Activated naive CD4-positive, alpha-beta T cell (primary cell): ENCODE measurements at places on chromosomes 3 and 15.

GRCh38 chr3:16884084-16884747 is 539 bp upstream of the PLCL2 start:
- DNase-seq, result peak; percentile 30

GRCh38 chr3:20810555-20810954 is 624.5 kb upstream of the SGO1 start:
- DNase-seq, result no peak

DNA sequence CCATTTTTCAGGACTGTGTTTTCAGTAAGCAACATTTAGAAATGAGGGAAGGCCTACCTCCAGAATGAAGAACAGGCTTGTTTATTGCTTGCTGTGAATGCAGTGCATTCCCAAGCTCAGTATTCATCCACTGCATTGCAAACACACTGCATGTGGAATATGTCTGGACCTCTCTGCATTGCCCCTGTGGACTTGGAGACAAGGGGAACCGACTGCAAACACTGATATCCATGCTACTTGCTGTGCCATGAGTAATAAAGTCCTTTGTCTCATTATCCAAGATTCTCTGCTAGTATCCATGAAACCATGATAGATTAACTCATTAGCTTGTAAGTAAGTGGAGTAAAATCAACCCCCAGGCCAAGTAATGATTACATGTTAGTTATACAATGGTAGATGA is 301.2 kb upstream of the NR2E3 start:
- no peak for DNase-seq

DNA sequence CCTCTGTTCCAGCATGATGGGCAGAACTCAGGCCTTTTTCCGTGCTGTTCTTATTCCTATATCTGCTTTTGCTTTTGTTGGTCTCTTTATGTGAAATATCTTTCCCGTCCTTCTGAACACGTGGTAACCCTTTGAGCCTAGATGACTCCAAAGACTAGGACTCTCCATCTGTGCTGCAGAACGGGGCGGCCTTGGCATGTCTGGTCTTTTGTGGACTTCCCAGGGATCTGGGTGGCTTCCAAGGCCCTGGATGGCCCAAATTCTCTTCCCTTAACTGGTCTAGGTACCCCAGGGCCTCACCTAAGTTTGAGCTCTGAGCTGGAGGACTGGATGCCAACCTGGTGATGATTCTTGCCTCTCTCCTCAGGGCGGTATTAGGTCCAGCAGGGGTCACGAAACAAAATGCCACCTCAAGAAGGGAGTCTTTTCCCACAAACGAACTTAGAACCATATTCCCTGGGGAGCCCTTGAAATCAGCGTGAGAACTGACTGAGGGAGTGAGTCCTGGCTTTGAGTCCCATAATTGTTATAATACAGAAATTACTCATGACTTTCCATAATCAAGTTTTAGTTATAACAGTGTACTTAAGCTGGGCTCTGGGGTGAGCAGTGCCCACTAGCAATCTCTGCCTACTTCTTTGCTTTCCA is 13.8 kb downstream of the TLNRD1 start:
- DNase-seq, result no peak

- DNase-seq, result no peak
These were observed 59.7 kb upstream of the MINAR1 start for GRCh38 chr15:79372428-79372827.

GRCh38 chr3:194279701-194280360 is 71.3 kb downstream of the CPN2 start:
- DNase-seq, result no peak

- no peak for DNase-seq
These were observed 29.1 kb downstream of the ANKRD28 start for GRCh38 chr3:15768421-15769255.

DNA sequence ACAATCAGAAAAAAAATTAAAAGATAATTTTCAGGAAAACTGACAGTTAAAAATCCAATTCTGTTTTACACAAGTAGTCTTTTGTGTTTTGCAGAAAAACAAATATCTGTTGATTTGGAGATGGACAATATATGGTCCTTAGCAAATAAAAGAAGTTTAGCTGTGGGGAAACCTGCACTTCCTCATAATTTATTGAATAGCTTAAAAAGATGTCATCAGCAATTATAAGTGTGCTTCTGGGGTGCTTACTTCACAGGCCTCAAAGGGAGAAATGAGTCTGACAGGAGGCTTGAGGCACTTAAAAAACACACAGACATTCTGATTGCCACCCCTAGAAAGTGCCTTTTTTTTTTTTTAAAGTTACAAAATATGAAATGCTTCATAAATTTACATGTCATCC is 31.6 kb upstream of the CERS3 start:
- no peak for DNase-seq

DNA sequence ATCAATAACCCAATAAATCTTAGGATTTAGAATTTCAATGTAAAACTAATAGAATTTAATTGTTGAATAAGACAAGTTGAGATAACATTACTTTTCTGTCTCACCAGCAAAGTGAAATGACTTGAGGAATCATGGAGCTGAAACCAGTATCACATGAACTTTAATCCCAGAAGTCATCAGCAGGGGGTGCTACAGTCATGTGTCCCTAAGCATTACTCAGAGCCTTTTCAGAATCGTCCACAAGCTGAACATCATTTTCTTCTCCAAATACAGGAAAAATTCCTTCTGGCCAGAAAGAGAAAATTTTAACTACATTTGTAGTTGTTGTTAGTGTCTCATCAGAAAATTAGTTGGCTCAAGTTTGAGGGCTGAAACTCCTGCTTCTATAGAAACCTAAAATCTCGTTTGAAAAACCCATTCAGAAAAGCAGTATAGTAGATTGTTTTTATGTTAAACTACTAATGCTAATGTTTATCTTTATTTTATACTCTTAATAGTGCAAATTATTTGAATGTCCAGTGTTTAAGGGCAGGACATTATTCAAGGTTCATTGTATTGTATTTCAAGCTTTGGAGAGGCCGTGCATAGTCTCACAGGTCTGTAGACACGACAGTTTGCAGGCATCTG is 384.1 kb downstream of the PLOD2 start:
- DNase-seq, result no peak

- no peak for DNase-seq
These were observed 114.4 kb downstream of the RYR3 start for GRCh38 chr15:33425142-33425541.

- DNase-seq, result no peak
These were observed 45.9 kb upstream of the THUMPD3 start for GRCh38 chr3:9316881-9317361.

- DNase-seq, result no peak
These were observed 1.4 kb upstream of the CIDEC start for GRCh38 chr3:9881441-9881840.

DNA sequence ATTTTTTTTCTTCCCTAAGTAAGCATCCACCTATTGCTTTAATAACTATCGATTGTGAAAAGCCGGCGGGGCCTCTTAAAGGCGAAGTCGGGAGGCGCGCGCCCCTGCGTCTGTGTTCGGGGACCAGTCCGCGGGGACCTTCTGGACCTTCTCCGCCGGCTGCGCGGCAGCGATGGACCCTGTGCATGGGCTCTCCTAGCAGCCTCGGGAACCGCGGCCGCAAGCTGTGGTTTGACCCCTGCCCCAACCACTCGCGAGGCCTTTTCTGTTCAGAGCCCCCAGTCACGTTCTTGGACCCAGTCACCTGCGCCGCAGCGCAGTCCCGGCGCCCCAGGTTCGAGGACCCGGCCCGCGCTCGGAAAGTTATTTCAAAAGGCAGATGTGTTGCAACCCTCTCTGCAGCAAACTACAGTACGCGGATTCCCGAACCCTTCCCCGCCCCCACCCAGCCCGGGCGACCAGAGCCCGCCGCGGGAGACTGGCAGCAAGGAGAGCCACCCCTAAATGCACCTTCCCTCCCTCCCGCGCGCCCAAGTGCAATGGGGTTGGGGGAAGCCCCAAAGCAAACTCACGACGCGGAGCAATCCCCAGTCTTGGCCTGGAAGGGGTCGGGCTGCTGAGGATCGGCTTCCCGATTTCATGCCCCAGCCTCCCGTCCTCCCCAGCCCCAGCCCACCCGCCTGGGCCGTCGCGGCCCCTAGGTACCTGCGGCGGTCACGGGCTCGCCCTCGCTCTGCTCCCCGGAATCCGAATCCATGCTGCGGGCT is 684 bp downstream of the TNFAIP8L3 start:
- DNase-seq, result no peak
